ENCODE measurements at places on chromosomes 6 and 20. TPM values are rescaled to one million over a fixed set of nuclear protein-coding genes. Genes with fewer than 3 reads are reported as not detected.
A peak's percentile ranks its signal among the peaks of the same experiment; 100 is the strongest.

DNA sequence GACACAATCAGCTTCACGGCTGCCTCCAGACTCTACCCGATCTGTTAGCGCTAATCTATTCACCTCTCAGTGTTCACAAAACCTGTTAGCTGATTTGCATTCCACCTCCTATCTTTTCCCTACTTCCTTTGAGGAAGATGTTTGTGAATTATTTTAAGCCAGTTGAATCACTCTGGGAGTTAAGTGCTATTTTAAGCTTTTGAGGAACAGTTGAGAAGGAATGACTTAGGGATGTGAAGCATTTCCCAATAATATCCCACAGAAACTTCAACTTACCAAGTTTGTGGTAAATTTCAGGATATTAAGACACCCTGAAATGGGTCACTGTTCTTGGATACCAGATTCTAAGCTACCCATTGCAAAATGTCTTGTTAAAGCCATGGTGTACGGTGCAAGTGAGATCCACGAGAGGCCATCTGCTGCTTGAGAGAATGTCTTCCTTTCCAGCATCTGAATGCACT is 145.2 kb upstream of the CITED2 start:
- H3K27ac ChIP-seq, result no peak overlapping the region
- DNase-seq, result no peak
- no peaks in the 10 kb centered on the region for H3K4me1 ChIP-seq
- no peaks in the 10 kb centered on the region for H3K36me3 ChIP-seq

GRCh38 chr6:99345164-99345563 is 4.3 kb downstream of the FAXC start:
- no peak overlapping the region for H3K27ac ChIP-seq
- no peak for DNase-seq
- H3K4me3 ChIP-seq, result no peak overlapping the region
- peaks cover 2% of the 10 kb centered on the region for H3K4me1 ChIP-seq

DNA sequence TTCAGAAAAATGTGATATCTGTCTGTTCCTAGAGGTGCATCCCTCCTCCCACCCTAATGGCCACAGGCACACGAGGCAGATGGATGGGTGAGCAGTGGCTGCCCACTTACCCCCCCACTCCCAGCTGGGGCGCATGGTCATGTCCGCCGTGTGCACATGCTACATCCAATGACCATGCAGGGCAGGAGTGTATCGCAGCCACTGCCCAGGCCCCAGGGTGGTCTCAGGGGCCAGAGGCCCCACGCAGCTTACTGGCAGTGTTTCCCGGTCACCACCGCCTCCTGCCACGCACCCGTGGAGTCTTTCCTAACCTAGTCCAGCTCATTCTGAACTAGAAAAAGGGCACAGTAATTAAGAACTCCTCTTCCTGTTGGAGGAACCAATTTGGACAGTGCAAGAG is 11.7 kb upstream of the HTR1B start:
- no peak overlapping the region for H3K27ac ChIP-seq
- DNase-seq, result no peak
- H3K27me3 ChIP-seq, result peaks cover 2% of the 10 kb centered on the region
- no peak overlapping the region for H3K4me3 ChIP-seq
- H3K36me3 ChIP-seq, result no peaks in the 10 kb centered on the region

- no peaks in the 10 kb centered on the region for H3K36me3 ChIP-seq
- no peaks in the 10 kb centered on the region for H3K4me1 ChIP-seq
- no peak overlapping the region for H3K27ac ChIP-seq
- no peak for DNase-seq
These were observed 681.0 kb upstream of the GJE1 start for GRCh38 chr6:141451511-141452353.

DNA sequence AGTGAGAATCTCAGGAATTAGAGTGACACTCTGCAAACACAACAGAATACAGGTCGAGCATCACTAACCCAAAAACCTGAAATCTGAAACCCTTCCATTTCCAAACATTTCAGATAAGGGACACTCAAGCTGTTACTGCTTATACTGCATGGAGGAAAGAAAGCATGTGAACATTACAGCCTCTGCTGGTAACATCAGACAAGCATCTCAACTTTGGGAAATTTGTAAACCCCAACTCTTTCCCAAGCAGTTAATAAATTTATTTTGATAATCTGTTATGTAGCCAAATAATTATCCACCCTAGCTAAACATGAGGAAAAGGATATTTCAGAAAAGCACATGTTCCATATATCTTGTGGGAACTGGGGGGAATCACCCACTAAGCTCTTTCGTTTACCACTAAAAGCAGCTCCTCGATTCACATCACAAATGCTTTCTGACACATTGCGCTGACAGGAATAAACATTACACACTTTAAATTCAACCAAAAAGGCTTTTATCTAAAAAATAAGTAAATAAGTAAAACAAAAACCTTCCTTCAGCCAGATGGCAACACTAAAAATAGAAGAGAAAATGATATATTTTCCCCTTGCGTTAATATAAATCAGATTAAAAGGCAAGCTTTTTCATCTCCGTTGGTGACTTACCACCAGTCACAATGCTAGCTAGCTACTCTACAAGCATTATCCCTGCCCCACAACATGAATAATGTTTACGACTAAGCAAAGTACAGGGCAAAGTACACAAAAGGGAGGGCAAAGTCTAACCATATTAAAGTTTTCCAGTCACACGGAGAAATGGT is 120.8 kb downstream of the MAP7 start:
- H3K4me3 ChIP-seq, result no peak overlapping the region
- H3K36me3 ChIP-seq, result no peaks in the 10 kb centered on the region
- H3K4me1 ChIP-seq, result no peaks in the 10 kb centered on the region
- peaks cover 16% of the 10 kb centered on the region for H3K27me3 ChIP-seq

GRCh38 chr6:121105461-121105860 is 228.8 kb downstream of the TBC1D32 start:
- no peaks in the 10 kb centered on the region for H3K4me1 ChIP-seq
- H3K36me3 ChIP-seq, result peaks cover 11% of the 10 kb centered on the region
- no peak overlapping the region for H3K4me3 ChIP-seq
- no peak overlapping the region for H3K27ac ChIP-seq
- no peaks in the 10 kb centered on the region for H3K27me3 ChIP-seq

DNA sequence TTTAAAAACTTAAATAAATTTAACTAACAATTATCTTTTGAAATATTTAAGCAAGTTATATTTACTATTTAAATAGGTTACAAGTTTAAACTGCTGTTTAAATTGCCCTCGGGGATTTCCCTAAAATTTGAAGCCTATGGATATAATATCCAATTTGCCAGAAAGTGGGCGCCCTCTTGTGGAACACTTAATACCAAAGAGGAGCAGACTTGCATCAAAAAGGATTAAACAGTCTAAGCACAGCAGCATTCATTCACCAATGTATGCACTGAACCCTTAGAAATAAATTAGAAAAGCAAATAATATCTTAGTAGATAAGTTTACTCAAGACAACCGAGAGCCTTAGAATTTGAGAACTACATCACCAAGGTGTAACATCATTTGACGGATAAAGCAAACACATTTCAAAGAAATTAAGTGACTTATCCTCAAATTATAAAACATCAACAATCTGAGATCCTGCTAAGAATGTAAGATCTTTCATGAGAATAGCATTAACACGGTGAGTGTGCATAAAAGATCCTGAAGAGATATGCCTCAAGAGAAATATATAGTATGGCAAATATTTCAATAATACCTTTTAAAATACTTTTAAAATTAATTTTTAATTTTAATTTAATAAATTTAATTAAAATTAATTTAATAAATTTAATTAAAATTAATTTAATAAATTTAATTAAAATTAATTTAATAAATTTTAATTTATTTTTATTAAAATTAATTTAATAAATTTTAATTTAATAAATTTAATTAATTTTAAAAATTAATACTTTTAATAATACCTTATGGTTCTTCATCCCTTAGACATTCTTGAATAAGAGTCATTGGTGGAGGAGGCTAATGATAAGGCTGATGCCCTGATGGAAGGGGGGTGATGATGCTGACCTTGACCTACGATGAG is 11.5 kb upstream of the MEP1A start:
- no peaks in the 10 kb centered on the region for H3K4me1 ChIP-seq
- H3K27ac ChIP-seq, result no peak overlapping the region
- H3K27me3 ChIP-seq, result peaks cover 5% of the 10 kb centered on the region
- DNase-seq, result no peak
- no peak overlapping the region for H3K4me3 ChIP-seq

GRCh38 chr6:27333642-27334040 is 21.6 kb upstream of the POM121L2 start:
- no peak for DNase-seq
- H3K36me3 ChIP-seq, result no peaks in the 10 kb centered on the region
- peaks cover 11% of the 10 kb centered on the region for H3K4me1 ChIP-seq
- H3K4me3 ChIP-seq, result peak overlapping the region; percentile 86
- H3K27me3 ChIP-seq, result peaks cover 28% of the 10 kb centered on the region

The TSHZ2 gene
- total RNA-seq, result 0.44 TPM
